Stimulated activated naive B cell treated with anti-CD40 and anti-IgM and Interleukin-4, amounts not matched to agents 10 μg/mL and 1 μg/mL and 100 μg/mL, for 72 hours (primary cell): ENCODE measurements at places on chromosomes 7 and 10.

DNA sequence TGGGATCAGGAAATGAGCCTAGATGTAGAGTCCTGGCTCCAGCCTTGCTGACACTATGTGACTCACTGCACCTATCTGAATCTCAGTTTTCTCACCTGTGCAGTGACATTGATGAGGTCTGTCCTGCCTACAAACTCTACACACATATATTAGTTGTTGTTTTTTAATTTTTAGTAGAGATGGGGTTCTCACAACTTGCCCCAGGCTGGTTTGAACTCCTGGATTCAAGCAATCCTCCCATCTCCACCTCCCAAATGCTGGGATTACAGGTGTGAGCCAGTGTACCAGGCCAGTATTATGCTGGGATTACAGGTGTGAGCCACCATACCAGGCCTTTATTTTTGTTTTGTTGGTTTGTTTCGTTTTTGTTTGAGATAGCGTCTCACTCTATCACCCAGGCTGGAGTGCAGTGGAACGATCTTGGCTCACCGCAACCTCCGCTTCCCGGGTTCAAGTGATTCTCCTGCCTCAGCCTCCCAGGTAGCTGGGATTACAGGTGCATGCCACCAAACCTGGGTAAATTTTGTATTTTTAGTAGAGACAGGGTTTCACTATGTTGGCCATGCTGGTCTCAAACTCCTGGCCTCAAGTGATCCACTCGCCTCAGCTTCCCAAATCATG, 11.8 kb upstream of the DDIT4 start:
- no peak for DNase-seq

- no peak for DNase-seq
Measured at GRCh38 chr7:50973814-50974213, 191.1 kb upstream of the GRB10 start.

DNA sequence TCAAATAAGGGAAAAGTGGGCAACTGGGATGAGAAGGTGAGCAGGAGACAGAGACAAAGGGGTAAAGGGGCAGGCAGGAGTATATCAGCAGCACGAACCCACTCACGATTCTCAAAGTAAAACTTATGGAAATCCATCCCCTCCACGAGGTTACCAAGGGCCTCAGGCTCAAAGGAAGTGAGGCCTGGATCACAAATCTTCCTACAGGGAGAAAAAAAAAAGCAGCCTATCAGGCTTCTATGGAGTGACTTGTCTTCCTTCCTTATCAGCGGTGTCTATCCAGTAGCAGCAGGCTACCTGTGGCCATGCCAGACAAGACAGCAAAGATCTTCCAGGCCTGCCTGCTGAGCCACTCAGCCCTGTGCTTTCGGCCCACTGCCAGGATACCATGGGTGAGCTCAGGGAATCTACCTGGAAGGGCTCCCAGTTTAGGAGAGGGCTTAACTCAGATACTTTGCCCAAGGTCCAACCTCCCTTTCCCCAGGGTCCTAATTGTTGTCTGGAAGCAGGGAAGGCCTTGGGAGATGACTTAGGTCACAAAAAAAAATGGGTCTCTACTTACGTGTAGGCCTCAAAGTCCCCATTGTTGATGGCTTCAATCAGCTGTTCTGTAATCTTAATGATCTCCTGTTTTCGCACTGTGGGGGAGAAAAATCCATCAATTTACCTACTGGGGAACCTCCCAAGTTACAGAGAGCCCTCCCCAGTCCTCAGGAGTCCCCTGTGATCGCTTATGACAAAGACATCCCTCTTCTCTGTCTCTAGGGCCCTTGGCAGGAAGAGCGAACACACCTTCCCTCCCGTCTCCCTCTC, 5.7 kb upstream of the NDST2 start:
- DNase-seq, result no peak

- DNase-seq, result no peak
Measured at GRCh38 chr7:90850066-90850465, 253.9 kb downstream of the CDK14 start.

GRCh38 chr7:127995156-127995880, 35.9 kb downstream of the LRRC4 start:
- no peak for DNase-seq

DNA sequence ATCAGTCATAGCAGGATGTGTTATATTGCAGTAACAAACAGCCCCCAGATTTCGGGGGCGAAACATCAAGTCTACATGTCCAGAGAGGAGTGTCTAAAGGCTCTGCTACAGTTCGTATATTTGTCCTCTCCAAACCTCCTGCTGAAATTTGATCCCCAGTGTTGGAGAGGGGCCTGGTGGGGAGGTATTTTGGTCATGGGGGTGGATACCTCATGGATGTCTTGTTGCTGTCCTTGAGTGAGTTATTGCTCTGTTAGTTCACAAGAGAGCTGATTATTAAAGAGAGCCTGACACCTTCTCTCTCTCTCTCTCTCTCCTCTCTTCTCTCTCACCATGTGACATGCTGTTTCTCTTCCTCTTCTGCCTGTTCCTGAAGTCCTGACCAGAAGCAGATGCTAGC, 343.7 kb downstream of the TCERG1L start:
- DNase-seq, result no peak

DNA sequence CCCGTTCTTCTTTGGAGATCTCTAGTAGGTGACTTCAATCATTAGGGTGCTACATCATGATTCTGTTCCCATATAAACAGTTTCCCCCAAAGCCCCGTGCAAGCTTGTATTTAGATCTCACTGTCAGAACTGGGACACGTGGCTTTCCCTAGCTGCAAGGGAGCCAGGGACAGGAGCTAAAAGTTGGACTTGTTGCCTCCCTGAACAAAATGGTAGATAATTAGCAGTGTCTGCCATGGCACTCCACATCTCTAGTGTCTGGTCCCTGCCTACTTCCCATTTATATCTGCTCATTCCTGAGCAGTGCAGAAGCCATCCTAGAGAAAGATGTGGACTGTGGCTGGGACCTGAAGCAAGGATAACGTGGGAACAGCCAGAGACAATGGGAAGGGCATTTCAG, 76.6 kb upstream of the FGFR2 start:
- no peak for DNase-seq

GRCh38 chr10:73459683-73460314, 26.4 kb upstream of the MSS51 start:
- no peak for DNase-seq

- DNase-seq, result no peak
Measured at GRCh38 chr10:73854310-73854709, 20.0 kb downstream of the CAMK2G start.

GRCh38 chr7:113202284-113202683, 83.9 kb upstream of the SMIM30 start:
- DNase-seq, result no peak

- no peak for DNase-seq
Measured at GRCh38 chr7:96931891-96932290, 73.5 kb upstream of the DLX6 start.

DNA sequence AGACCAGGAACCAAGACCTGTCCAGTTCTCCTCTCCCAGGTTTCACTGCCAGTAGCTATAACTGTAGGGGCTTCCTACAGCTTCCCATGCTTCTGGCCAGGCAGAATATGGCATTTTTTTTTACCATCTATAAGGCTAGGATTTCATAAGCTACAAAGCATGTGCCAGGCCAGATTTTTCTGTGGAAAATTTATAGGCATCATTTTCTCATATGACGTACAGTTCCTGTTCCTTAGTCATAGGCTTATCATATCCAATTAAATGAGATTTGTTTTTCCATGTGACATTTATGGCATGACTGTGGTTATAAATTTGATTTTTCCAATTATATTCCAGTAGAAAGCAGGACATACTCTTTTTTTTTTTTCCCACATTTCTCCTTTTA, 208.6 kb upstream of the NPY start:
- no peak for DNase-seq

- DNase-seq, result no peak
Measured at GRCh38 chr7:7099584-7100014, 82.7 kb upstream of the C1GALT1 start.

DNA sequence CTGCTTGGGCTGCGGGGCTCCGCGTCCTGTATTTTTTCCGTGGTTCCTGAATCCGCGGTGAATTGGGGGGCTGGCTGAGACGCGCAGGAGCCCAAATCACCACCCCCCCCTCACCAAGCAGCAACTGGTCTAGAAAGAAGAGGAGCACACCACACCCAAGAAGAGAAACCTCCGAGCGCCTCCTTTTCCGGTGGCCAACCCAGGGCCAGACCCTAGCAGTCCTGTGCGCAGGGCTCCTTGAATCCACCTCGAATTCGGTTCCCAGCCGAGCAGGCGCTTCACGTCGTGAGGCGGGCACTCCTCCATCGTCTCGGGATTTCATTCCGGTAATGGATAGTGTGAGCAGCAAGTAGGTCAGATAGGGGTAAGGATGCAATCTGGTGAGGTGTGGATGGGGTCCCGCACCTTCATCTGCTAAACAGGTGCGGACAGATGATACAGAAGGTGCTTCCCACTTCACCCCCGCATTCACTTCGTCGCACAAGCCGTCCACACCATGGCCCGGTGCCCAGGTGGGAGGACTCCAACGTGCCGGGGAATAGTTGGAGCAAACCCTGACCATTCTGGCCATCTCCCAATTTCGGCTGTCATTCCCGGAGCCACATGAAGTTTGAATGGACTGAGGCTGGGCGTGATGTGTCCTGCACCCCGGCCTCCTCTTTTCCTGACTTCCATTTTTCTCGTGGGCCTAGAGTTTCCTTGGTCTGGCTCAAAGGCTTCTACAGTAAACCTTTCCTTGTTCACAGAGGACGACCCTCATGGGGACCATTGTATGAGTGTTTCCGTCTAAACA, 19.8 kb upstream of the ZNF273 start:
- DNase-seq, result no peak

- DNase-seq, result no peak
Measured at GRCh38 chr7:101231644-101232043, 6.0 kb downstream of the CLDN15 start.

DNA sequence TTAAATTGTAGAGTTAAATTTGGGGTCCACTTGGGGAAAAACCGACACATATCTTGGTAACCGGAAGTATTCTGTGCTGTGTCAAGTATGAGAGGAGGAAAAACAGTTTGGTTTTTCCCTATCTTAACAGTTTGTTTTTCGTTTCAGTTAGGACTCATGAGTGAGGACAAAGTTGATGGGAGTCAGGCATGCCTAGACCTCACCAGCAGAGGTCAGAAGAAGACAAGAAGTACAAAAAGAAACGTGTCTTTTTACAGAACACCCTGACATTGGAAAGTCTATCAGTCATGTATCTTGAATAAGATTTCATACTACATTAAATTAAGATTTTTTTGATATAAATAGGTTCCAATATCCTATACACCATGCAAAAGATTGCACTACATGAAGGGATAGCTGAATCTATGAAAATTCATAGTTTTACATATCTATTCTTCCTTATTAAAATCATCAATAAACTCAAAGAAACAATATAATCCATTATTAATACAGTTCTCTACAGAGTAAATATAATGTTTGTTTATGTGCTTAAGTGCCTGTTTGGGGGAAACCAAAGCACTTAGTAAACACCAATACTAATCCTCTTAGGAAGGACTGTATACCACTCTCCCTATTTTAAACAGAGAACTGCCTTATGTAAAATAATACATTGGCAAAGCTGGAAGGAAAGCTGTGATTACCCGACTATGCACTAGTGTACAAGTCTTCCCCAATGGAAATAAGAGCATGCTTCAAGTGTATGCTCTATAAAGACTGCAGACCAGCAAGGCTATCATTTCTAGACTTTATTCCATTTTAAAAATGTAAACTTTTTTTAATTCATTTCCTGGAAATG, 95.6 kb downstream of the USP6NL start:
- no peak for DNase-seq

DNA sequence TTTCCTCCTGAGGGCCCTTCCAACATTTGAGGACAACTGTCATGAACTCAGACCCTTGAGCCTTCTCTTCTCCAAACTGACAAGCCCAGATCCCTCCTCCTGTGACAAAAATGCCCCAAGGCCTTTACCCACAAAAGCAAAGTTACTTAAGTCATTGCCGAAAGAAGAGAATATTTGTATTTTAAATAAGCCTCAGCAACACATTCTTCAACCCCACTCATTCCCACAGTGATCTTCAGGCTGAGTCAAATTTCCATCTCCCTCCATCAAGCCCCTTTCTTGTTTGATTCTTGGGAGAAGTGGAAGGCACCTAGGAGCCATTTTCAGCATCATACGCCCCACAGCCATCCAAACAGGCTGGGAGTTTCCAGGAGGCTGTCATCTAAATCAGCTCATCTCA, 150.8 kb upstream of the PDE1C start:
- DNase-seq, result no peak

GRCh38 chr7:143012001-143012400, 14.9 kb downstream of the OR9A2 start:
- no peak for DNase-seq

- no peak for DNase-seq
Measured at GRCh38 chr10:71831646-71832552, 19.2 kb downstream of the PSAP start.

DNA sequence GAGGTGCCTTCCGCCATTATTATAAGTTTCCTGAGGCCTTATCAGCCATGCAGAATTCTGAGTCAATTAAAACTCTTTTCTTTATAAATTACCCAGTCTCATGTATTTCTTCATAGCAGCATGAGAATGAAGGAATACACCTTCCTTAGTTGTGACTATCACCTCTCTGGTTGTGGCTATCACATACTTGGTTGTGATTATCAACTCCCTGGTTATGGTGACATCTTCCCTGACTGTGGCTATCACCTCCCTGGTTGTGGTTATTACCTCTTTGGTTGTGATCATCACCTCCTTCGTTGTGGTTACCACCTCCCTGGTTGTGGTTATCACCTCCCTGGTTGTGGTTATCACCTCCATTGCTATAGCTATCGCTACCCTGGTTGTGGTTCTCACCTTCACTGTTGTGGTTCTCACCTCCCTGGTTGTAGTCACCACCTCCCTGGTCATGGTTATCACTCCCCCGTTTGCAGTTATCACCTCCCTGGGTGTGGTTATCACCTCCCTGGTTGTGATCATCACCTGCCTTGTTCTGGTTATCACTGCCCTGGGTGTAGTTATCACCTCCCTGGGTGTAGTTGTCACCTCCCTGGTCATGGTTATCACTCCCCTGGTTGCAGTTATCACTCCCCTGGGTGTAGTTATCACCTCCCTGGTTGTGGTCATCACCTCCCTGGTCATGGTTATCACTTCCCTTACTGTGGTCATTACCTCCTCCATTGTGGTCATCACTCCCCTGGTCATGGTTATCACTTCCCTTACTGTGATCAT, 105.9 kb downstream of the GPR26 start:
- no peak for DNase-seq

GRCh38 chr10:78717200-78717599, 351.6 kb upstream of the ZMIZ1 start:
- no peak for DNase-seq

DNA sequence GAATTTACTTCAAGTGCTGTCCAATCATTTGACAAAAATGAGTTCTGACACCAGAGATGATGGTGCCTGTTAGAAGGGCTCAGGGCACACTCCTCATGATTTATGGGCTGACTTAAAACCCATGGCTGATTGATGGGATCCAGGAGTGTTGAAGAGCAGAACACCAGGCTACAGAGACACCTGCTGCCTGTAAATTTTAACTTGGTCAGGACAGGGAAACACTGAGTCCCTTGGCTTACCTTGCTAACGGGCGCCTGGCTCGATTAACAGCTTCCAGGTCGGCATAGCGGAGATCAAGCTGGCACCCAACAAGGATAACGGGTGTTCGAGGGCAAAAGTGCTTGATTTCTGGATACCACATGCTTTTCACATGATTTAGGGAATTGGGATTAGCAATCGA, 51.4 kb downstream of the RHOBTB1 start:
- no peak for DNase-seq
